ENCODE measurements at places on chromosomes 3 and 15.

DNA sequence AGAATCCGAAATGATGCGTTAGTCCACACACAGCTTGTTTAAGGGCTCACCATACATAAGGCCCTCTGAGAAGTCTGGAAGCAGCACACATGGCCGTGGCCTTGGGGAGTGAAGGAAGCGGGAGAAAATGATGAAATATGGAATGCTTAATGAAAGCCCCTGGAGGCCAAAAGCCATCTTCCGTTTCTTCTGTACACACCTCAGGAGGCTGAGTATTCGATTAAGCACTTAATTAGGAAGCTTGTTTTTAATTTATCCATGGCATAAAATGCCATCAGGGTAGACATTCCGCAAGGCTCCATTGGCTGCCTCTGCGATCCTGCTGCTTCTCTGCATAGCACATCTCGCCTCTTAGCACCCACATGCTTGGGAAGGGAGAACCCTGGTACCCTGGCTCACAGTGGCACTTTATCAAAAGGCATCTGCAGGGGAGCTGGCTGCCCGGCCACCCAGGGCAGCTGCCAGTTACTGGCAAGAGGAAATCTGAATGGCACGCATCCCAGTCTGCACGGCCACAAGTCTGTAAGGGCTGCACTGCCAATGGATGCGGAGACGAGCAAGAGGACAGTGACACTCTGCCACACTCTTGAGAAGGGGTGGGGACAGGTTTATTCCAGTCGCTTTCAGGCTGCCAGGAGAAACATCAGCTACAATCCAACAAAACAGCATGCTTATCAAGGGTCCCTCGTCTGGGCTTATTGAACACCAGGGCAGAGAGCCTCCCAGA is 356.2 kb downstream of the OCA2 start:
- DNase-seq: no peak

DNA sequence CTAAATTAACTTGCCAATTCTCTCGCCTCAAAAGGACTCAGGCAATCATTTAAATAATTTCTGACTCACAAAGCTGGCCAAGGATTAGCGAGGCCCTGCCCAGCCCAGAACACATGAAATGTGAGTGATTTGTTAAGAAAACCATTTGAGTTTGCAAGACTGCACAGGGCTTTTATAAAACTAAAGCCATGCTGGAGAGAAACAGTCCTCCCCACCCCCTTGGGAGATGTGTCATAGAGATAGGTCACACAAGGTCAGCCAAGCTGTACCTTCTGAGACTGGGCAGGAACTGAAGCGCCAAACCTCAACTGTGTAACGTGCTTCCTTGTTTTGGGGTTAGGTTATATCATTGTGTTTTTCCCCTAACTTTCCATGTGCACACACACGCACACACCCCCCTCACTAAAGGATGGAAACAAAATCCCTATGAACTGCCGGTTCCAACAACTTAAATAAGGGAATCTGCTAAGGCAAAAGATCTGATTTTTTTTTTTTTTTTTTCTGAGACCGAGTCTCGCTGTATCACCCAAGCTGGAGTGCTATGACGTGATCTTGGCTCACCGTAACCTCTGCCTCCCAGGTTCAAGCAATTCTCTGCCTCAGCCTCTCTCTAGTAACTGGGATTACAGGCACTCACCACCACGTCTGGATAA is 8.1 kb downstream of the SPATA12 start:
- DNase-seq: no peak

DNA sequence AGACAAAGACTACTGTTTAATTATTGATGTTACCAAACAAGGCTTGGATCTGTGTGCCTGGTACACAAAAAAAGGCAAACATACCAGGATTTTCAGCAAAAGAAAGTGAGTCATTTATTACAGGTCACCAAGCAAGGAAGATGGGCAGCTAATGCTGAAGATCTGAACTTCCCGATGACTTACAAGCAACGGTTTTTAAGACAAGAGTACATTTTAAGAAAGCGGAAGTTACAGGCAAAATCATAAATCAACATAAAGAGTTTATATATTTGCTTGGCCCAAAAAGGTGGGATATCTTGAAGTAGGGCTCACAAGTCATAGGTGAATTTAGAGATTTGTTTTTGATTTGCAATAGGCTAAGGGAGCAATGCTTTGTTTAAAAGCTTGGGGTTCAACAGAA is 125.4 kb upstream of the SPATA16 start:
- DNase-seq: no peak

DNA sequence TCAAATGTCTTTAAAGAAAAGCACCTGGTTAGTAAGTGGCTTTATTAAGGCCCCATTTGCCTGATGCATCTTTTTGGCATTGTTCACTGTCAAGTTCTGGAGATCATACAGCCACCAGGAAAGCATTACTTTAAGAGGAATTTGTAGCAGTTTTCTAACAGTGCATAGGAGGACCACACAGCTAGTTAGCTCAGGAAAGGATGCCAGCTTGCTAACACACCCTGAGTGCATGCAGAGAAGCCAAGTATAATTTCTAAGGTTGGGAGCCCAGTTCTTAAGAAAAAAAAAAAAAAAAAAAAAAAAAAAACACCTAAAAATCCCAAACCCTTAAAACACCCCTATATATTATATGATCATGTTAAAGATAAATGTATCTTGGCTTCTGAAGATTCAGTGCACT is 102.0 kb upstream of the FEZF2 start:
- DNase-seq: no peak

DNA sequence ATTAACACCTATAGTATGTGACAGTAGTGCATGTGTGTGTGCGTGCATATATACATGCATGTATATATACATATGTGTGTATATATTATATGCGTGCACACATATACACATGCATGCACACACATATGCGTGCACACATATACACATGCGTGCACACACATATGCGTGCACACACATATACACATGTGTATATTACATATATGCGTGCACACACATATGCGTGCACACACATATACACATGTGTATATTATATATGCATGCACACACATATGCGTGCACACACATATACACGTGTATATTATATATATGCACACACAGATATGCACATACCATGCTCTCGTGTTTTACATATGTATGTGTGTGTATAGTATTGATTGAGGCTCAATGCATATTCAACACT is 42.0 kb upstream of the MAP3K13 start:
- no peak for DNase-seq

DNA sequence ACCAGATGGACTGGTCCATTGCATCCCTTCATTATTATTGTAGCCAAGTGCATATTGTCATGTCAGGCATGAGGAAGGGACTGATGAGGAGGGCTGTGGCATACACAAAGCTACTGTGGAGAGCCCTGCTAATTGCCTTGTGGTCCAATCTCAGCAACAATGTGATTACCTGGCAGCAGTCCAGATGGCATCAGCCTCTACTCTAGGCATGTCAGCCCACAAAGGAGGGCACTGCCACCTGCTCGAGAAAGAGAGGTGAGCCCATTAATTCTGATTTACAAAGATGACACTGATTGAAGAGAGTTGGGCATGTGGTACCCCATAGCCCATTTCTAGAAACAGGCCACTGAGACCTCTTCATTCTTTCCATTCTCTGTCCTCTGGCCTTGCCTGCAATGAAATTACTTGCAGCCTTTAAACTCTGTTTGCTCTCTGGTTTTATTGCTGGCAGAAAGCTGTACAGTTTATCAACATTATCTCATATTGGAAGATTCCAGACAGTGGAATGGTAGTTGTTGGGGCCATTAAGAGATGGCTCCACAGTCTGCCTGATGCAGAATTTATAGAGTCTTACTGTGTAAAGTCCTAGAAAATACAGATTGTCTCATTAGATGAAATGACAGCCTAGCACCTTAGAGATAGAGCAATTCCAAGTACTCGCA is 307.7 kb downstream of the ARPP21 start:
- no peak for DNase-seq

GRCh38 chr15:68700455-68701123 is 120.1 kb downstream of the ANP32A start:
- DNase-seq: no peak
